DMS53 (cell line): ENCODE measurements at places on chromosomes 2 and 18.

DNA sequence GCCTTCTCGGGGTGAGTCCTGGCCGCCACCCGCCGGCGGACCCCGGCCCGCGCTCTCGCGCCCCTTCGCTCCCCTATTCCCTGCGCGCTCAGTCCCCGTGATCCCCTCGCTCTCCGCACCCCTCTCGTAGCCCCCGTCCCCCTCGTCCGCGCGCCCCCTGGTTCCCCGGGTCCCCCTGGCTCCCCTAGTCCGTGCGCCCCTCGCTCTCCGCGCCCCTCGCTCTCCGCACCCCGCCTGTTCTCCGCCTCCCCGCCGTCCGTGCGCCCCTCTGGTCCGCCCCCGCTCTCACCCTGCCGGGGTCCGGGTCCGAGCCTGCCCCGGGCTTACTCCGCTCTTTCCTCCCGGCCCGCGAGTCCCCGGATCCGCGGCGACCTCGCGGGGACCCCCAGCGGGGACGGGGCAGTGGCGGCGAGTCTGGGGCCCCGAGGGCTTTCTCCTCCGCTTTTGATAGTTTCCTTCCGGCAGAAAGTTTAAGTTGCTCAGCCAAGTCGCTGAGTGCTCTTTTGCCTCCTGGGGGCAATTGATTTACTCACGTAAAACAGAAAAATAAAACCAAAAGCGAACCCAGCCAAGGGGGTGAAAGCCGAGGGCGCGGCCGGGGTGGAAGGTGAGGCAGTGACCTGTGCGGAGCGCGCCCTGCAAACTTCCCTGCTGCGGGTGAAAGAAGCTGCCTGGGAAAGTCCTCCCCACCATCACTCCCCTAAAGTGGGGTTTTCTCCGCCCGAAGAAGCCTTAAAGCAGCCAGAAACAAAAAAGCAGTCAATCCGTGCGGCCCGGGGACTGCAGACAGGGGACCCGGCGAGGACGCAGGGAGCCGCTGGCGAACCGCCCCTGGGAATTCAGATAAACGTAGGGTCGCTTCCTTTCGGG is 568 bp downstream of the RAB31 start:
- peak; percentile 42 for DNase-seq

DNA sequence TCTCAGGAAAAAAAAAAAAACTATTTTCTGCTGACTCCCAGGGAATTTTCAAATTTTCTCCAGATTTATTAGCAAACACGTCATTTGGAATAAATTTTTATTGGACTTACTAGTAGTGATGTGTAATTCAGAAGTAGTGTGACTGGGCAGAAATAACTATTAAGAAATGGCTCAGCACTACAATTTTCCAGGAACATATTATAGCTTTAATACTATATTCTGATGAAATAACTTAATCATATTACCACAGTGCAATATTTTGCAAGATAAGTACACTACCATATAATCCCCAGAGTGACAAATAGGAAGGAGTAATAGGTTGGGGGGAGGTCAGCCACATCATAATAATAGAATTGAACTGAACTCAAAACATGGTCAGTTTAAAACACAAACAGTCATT is 19.7 kb upstream of the TNFAIP6 start:
- DNase-seq, result no peak

DNA sequence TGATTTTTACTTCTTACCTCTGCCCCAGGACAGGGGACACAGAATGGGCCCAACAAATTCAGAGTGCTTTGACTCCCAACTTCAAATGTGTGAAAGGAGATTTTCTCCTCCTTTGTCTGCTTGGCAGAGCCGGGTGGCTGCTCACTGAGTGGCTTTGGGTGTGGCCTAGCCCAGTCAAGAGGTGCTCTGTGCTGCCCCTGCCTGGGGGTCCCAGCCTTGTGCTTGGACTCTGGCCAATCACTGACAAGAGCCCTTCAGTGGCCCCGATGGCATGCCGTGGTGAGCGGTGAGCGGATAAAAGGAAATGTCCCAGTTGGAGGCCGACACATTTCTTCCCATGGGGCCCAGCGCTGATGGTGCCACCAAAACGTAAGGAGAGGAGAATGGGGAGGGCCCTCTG is 259.2 kb downstream of the CELF4 start:
- no peak for DNase-seq

DNA sequence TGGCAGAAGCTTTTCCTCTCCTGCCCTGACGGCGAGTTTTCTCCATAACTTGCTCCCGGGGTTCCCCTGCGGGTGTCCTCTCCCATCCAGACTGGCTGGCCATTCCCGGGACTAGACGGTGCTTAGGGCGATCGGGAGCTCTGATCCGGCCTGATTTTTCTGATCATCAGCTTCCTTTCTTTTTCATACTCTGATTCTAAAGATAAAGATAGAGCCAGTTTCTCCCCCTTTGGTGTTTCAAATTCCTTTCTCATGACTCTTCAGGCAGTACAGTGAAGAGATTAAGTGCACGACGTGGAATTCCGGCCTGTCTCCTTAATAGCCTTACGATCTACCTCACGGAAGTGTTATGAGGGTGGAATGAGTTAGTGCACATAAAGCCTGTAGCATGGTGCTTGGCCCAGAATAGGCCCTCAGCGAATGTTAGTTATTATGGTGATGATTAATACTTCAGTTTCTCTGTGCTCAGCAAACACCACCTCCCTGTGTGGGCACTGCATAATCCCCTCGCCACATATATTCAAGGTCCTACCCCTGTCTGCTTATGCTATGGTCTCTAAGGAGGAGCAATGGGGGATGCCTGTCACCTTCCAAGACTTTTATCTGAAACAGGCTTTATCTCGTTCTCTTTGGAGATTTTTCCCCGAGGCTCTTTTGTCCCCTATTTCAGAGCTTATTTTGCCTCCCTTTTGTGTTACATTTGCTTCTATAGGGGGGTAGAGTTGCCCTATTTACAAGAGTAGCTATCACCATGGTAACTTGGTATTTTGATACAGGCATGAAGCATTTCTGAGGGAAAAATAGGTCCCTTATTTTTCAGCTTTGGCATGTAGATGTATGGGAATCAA is 254.8 kb downstream of the CDH2 start:
- no peak for DNase-seq

DNA sequence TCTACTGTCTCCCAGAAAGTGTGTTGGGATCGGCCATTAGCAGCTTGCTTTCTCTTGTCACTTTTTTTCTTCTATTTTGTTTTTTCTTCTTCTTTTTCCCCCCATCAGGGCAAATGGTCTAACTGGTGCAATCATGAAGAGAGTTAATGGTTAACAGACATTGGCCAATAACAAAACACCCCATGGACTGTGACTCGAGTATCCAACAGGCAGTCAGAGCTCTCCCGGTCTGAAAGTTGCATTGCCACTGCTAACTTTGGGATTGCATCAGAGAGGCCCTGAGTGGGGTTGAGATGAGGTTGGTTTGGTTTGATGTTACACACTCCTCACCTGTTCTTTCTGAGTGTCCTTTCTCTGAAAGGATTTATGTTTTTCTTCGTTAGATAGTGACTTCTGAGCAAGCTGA is 12.9 kb upstream of the SNORC start:
- no peak for DNase-seq

DNA sequence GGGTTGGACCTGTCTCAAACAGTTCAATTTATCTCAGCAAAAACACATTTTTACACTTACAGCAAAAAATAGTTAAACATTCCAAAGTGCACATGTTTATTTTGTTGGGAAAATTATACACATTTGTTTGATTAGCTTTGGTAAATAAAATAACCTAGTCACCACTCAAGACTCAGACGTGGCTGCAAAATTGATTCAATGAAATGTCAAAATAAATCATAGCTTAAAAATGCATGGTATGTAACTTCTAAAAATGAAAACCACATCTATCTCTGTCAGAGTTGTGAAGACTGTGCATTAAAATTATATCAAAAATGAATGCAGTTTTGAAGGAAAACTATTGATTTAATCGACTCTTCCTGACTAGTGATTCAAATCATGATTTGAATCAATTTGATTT is 56.7 kb downstream of the GALNT14 start:
- no peak for DNase-seq

DNA sequence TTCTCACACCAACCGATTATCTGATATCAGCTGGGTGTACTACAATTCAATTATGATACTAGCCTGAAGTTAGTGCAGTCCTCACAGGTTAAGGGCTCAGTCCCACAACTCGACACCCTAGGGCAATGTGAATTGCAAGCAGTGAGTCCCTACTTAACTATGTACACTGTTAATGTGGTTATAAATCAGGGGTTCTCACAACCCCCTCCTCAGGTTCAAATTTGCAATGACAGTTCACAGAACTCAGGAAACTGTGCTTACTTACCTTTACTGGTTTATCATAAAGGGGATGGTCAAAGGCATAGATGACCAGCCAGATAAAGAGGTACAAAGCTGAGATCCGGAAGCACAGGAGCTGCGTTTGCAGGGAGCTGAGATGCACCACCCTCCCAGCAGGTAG is 1379.1 kb upstream of the CDH2 start:
- DNase-seq, result no peak

DNA sequence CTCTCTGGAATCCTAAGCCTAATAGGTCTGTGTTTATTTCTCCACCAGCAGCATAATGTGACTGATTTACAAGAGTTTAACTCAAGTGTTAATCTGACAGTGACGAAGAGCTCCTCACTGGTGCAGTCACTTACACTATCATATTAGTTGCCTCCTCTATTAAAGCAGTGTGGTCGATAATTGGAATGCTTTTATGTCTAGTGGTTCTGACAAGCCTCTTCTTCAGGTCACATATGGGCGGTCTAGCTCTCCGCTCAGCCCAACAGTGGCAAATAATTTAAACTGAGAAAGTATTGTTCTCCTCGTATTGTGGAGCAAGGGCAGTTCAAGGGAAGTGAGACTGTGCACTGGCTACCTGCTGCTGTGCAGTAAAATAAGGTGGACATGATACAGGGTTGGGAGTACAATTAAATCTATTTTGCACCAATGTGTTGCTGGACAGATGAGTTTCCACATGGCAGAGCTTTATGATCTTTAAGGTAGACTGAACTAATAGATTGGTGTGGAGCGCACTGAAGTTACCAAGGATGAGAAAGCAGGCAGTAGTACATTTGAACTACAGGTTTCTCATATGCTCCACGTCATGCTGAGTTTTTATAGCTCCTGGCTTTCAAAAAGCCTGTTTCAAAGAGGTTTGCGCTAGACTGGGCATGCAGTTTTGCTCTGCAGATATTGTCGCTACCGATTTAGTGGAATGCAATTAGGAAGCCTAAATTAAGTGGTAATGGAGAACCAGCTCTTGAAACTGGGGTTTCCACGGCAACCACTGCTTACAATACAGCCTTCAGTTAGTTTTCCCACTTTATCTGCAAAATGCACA is 151.7 kb upstream of the POU3F3 start:
- no peak for DNase-seq

- DNase-seq, result no peak
Measured at GRCh38 chr18:35549564-35549963, 32.0 kb upstream of the GALNT1 start.
